Glomerular endothelial cell (primary cell): ENCODE measurements at places on chromosomes 7 and 10.

GRCh38 chr10:121306159-121306673 lies 292.0 kb downstream of the FGFR2 start:
- no peak for DNase-seq

- no peak for DNase-seq
These were observed 51.2 kb downstream of the SP8 start for GRCh38 chr7:20735346-20736065.

DNA sequence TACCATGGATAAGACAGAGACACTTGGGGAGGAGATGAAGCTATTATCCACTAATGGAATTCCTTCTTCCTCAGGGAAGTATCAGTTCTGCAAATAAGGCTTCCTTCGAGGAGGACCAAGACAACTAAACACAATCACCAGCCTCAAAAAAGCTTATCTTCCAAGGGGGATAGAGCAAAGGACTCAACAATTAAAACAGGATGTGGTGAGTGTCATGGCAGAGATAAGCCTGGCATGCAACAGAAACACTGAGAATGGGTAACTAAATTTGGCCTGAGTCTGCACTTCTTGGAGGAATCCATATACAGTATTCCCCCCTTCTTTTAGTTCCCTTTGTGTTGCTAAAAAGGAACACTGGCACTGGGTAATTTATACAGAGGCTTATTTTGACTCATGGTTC lies 1285.2 kb downstream of the GATA3 start:
- DNase-seq, result no peak

DNA sequence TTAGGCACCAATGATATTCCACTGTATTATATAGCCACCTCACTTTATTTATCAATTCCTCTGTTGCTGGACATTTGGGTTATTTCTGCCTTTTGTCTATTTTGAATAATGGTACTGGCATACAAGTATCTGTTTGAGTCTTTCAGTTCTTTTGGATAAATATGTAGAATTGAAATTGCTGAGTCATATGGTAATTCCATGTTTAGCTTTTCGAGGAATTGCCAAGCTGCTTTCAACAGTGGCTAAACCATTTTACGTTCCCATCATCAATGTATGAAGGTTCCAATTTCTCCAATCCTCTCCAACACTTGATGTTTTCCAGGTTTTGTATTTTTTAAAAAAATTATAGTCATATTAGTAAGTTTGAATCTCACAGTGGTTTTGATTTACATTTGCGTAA lies 42.3 kb downstream of the JMJD1C start:
- DNase-seq, result no peak
